Fibroblast of skin of left biceps (primary cell): ENCODE measurements at places on chromosomes 2 and 18.

DNA sequence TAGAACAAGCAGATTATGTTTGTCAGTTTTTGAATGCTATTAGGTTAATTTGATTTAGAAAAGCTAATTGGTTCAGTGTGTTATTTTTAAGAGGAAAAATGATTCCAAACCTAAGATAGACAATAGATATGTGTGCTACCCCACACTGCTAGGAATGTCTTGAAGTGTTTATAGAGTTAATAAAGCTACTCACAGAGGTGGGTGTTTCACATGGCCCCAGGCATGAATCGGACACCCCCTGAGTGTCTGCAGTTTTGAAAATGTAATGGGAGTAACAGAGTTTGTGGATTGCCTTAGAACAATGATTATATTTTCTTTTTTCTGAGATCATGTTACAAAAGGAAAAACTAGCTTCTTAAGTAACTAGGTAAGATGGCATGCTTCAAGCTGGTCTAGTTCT, 348.3 kb downstream of the ADCYAP1 start:
- no peak for DNase-seq

DNA sequence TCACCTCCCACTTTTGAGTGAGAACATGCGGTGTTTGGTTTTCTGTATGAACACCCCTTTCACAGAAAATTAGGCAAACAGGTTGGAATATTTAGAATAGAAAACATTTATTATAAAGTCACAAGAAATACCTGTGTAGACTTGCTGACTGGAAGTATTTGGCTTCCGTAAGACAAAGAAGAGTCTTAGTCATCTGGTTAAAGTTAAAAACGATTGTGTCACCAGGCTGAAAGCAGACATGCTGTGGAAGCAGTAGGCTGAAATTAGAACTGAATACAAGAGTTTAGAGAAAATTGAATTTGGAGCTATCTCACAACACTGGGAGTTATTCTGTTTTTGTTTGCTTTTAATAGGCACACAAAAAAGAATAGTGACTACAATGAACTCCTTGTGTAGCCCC, 16.2 kb upstream of the CLASP1 start:
- no peak for DNase-seq

- DNase-seq = no peak
Measured at GRCh38 chr18:7871560-7872456, 304.7 kb downstream of the PTPRM start.

- DNase-seq = peak; percentile 15
Measured at GRCh38 chr18:33010149-33010548, 237.3 kb upstream of the KLHL14 start.

DNA sequence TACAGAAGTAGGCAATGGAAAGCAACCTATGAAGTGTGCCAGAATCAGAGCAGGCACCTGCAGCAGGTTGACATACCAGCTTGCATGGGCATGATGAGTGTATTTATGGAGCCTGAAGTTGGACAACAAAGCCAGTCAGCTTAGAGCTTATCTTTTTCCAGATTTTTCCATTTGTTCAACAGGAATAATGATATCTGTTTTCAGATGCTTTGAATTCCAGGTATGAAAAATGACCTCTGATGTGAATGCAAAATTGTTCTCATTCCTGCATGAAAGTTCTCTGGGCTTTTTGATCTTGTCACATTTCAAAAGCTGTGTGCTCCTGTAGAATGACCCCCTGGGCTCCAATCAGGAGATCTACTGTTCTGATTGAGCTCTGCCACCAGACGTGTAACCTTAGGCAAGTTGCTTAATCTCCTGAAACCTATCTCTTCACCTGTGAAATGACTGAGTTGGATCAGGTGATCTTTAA, 38.2 kb upstream of the VIT start:
- DNase-seq = no peak

DNA sequence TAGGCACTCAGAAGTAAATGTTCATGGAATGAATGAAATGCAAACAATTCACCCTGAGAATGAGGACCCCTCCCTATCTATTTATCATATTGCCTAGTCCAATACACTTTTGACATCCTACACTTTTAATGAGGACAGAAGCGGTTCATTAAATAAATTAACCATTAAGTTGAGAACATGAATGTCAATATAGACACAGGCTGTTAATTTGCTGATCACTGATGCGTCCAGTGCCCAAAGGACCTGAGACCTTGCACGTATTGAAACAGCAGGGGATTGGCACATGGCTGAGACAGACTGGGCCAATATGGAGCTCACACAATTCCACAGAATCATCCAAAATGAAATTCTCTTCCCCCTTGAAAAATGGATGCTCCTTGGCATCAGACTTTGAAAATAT, 430.0 kb downstream of the SLC4A3 start:
- DNase-seq = no peak

- no peak for DNase-seq
Measured at GRCh38 chr2:19819097-19820065, 82.4 kb downstream of the TTC32 start.

GRCh38 chr2:33782395-33783230, 183.5 kb upstream of the FAM98A start:
- no peak for DNase-seq

- no peak for DNase-seq
Measured at GRCh38 chr18:54742120-54742519, 86.2 kb upstream of the RAB27B start.

GRCh38 chr2:187210726-187211125, 237.3 kb downstream of the CALCRL start:
- DNase-seq = no peak

DNA sequence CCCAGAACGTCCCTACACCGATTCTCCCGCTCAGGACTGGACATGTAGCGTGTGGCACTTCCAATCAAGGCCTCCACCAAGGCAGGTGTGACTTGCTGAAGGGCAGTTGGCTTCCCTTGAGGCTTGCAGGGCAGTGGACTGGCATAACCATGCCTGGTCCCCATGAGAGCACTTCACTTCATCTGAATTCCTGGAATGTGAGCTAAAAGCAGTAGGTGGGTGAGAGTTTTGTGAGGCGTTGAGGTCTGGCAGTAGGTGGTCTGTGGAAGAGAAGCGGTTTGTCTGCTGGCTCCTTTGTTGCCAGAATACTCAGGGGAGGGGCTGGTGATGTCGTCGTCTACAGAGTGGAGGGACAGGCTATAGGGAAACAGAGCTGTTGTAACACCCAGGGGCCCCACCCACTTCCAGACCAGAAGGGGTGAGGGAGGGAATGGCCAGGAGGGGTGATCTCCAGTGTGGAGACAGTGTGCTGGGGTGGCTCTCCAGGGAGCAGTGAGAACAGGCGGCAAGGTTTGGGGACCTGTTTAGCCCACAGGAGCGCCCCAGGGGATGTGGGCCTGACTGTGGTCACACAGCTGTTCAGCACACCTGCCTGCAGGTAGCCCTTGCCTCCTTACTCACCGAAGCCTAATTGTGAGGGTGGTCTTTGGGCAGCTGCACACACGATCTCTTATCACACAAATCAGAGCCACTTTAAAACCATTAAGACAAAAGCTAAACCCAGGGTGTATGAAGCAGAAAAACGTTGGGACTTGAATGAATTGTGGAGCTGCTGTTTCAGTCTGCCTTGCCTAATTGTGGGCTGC, 21.5 kb upstream of the ALKAL2 start:
- DNase-seq = no peak

DNA sequence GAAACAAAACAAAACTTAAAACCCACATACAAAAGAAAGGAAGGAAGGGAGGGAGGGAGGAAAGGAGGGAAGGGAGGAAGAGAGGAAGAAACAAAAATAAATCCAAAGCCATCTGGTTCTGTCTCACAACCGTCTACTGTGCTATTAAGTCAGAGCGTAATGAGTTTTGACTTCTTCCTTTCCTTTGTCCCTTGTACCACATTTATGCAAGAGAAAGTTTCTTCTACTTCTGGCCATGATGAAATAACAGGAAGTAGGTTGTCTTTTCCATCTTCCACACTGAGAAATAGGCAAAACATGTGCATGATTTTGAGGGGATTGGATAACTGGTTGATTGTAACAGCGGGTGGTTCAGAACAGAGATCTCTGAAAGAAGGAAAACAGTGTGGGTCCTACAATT, 121.4 kb downstream of the CTAGE1 start:
- DNase-seq = no peak

- no peak for DNase-seq
Measured at GRCh38 chr2:95274291-95275150, at the start of gene PROM2. TSS of gene PROM2 (plus strand) at chr2:95274449. CDS start at chr2:95274586, 137 bp downstream.

GRCh38 chr2:206642075-206643025, at the start of gene FAM237A:
TSS of gene FAM237A (plus strand) at chr2:206642487. CDS start at chr2:206644237, 1,750 bp downstream.
- DNase-seq = peak; percentile 19

GRCh38 chr2:20021405-20022009, 9.0 kb upstream of the MATN3 start:
- no peak for DNase-seq

GRCh38 chr2:74822771-74823566, 11.0 kb upstream of the HK2 start:
- DNase-seq = no peak

DNA sequence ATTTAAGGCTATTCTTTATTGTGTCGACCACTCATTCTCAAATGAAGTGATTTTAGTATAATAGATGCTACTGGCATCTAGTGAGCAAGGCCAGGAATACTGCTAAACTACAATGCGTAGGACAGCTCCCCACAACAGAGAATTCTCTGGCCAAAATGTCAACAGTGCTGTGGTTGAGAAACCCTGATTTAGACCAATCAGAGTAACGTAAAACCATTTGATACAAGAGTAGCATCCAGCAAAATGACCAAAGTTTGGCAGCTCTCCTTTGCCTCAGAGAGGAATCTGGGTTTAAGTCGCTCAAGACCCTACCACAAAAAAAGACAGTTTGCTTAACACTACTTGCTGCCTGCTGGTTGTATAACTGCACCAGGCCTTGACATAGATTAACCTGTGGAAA, 37.0 kb upstream of the TTN start:
- DNase-seq = no peak

GRCh38 chr2:177334940-177335543, 57.5 kb upstream of the AGPS start:
- DNase-seq = no peak

DNA sequence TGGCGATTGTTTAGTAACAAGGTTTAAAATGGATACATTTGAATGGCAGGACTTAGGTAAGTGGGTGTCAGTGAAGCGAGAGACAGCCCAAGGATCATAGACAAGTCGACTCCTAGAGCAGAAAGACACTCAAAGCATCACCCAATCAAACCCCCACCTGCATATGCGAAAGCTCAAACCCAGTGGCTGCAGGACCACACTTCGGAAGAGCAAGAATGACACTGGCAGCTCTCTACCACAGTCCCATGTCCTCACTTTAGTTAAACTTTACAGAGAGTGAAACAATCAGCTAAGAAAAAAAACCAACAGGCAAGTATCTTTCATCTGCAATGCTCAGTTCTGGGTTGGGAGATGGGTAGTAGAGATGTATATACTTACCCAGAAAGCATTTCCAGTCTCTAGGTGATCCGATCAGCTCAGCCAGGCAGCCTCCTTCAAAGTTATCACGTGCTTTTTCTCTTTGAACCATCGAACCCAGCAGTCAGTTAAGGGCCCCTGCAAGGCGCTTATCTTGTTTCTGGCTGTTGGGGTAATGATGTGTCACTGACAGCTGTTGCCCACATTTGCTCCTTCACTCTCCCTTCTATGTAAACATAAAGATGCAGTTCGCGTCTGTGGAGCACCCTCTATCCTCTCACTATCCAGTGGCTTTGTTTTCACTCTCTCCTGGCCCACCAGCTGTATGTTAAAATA, 357.5 kb upstream of the ID2 start:
- no peak for DNase-seq

DNA sequence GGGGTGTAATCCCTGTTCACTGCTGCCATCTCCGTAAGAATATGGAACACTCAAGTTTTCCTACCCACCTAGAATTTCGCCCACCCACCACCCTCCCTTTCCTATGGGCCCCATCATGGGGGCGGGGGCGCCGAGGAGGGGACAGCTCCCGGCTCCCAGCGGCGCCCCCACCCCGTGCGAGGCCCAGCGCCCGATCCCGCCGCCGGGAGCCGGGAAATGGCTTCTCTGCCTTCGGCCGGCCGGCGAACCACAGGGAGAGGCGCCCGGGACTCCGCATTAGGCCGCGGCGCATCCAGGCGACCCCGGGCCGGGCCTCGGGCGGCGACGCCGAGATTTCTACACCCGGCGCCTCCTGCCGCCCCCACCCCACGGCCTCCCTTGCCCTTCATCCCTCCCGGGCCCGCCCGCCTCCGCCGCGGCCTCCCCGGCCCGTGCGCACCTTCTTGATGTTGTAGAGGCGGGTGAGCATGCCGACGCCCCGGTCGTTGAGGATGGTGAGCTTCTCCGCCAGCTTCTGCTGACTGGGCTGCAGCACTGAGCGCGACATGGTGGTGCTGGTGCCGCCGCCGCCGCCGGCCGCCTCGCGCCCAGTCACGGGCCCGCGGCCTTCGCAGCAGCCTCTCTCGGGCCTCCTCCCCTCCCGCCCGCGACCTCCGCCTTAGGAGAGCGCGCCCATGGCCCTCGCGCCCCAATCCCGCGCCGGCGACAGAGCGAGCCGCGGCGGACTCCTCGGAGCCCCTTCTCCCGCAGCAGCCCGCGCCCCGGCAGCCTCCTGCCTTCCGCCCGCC, 510 bp downstream of the NCKAP1 start:
- no peak for DNase-seq
